ENCODE measurements at places on chromosomes 2 and 18. TPM values are rescaled to one million over a fixed set of nuclear protein-coding genes. Genes with fewer than 3 reads are reported as not detected.

The TUBA4B gene
- total RNA-seq, result not detected

The ABCB11 gene
- 0.16 TPM for total RNA-seq

The SLC14A1 gene
- total RNA-seq, result 4.1 TPM

The SCN7A gene
- 1.6 TPM for total RNA-seq

The OLA1 gene
- total RNA-seq, result 92.8 TPM

The DLGAP1 gene
- 80.2 TPM for total RNA-seq

The RAB17 gene
- total RNA-seq, result 0.16 TPM

The GKN1 gene
- not detected for total RNA-seq

The POTEC gene
- total RNA-seq, result not detected

The ALPP gene
- total RNA-seq, result not detected

The IL1R1 gene
- 0.78 TPM for total RNA-seq

The STPG4 gene
- total RNA-seq, result 0.78 TPM

The SP140L gene
- total RNA-seq, result 0.47 TPM

The LAMA1 gene
- total RNA-seq, result 15.1 TPM

The ZFP36L2 gene
- 2.5 TPM for total RNA-seq

The PIEZO2 gene
- 8.0 TPM for total RNA-seq

The CD8B gene
- total RNA-seq, result not detected

The RUFY4 gene
- total RNA-seq, result 0.78 TPM

The GAREM2 gene
- total RNA-seq, result 7.0 TPM

The ANKRD36C gene
- 347 TPM for total RNA-seq

The SLC38A11 gene
- 5.0 TPM for total RNA-seq

The TFCP2L1 gene
- 0.47 TPM for total RNA-seq

The DPYSL5 gene
- total RNA-seq, result 128 TPM

The ITGAV gene
- 73.2 TPM for total RNA-seq

The NEUROD1 gene
- 3.3 TPM for total RNA-seq

The ATP9B gene
- 69.1 TPM for total RNA-seq

The OSBPL6 gene
- total RNA-seq, result 22.3 TPM

The SNTG2 gene
- 4.1 TPM for total RNA-seq

The ELOA2 gene
- not detected for total RNA-seq

The RAX gene
- not detected for total RNA-seq

The BARD1 gene
- total RNA-seq, result 87.8 TPM

The PSD4 gene
- total RNA-seq, result 4.2 TPM

The DLX2 gene
- total RNA-seq, result 3.3 TPM

The MBOAT2 gene
- 189 TPM for total RNA-seq

The STK11IP gene
- 14.7 TPM for total RNA-seq

The ACTG2 gene
- total RNA-seq, result 0.62 TPM

The RPRM gene
- total RNA-seq, result 95.9 TPM

The SKA1 gene
- total RNA-seq, result 2.3 TPM

The DPP4 gene
- 6.4 TPM for total RNA-seq

Data from occipital lobe (tissue), 3 donors.